Tibial nerve (tissue), 4 donors: ENCODE measurements at places on chromosomes 16 and 17. TPM values are rescaled to one million over a fixed set of nuclear protein-coding genes. Genes with fewer than 3 reads are reported as not detected.
A peak's percentile ranks its signal among the peaks of the same experiment; 100 is the strongest.

SPATA32 gene
- not detected for total RNA-seq

KRT31 gene
- not detected for total RNA-seq

KCNH4 gene
- not detected for total RNA-seq

LGALS9B gene
- total RNA-seq = not detected

KRT37 gene
- total RNA-seq = not detected

GRCh38 chr16:12148120-12148519 lies 171.6 kb downstream of the SNX29 start:
- no peak overlapping the region for H3K4me3 ChIP-seq
- no peaks in the 10 kb centered on the region for H3K4me1 ChIP-seq
- no peak for DNase-seq
- H3K27ac ChIP-seq = no peak overlapping the region
- peaks cover 13% of the 10 kb centered on the region for H3K36me3 ChIP-seq

DNA sequence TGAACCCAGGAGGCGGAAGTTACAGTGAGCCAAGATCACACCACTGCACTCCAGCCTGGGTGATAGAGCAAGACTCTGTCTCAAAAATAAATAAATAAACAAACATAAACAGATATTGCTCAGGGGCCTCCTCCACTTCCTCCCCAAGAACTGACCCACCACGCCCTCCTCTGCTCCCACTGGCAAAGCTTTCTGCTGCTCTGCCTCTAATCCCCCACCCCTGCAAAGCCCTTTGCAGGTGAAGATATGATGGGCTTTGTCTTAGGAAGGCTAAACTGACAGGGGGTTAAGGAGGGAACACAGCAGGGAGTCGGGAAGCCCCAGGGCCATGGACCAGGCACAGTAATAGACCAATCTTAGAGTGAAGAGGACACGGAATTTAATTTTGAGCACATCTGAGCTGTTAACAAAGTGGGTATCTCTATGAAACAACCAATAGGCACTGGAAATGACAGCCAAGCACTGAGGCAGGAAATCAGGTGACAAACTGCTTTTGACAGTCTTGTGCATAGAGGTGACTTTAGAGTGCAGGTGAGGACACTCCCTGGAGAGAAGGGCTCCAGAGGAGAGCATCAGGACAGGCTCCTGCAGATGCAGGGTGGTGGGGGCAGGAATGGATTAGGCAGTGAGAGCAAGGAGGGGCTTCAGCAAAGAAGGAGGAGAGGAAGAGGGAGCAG lies 6.4 kb upstream of the CD300LD start:
- no peak overlapping the region for H3K27ac ChIP-seq
- H3K4me3 ChIP-seq = no peak overlapping the region
- DNase-seq = no peak
- no peaks in the 10 kb centered on the region for H3K4me1 ChIP-seq
- peaks cover 13% of the 10 kb centered on the region for H3K27me3 ChIP-seq

DNA sequence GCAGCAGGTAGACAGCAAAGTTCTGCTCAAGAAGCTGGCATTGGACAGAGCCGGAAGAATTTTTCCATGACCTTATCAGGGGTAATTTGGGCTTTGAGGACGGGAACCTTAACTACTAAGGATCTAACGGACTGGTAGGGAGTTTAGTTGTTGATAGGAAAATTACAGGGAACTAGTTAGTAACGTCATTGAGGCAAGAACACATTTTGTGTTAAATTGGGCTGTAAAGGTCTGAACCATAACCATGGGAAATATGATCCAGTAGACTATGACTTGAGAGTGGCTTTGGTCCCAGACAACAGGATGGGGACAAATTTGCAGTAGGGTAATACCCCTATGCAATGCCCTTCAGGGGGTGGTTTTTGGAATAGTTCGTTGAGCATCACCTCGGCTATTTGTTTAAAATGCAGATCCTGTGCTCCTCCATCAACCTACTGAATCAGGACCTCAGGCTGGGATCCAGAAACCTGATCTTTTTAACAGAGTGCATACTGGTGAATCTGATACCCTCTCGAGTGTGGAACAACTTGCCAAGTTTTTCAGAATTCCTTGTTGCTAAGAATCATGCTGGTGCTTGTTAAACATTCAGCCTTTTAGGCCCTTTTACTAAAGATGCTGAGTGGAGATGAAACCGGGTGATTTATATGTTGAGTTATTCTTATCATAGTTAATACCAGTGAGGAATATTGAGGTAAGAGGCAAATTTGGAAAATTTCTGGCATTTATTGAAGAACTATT lies 255.1 kb downstream of the MAP2K6 start:
- no peak overlapping the region for H3K27ac ChIP-seq
- H3K4me1 ChIP-seq = no peaks in the 10 kb centered on the region
- no peaks in the 10 kb centered on the region for H3K36me3 ChIP-seq
- no peak for DNase-seq
- H3K27me3 ChIP-seq = no peaks in the 10 kb centered on the region
- H3K4me3 ChIP-seq = no peak overlapping the region

GRCh38 chr16:88003316-88003715 lies 52.1 kb downstream of the BANP start:
- H3K27me3 ChIP-seq = no peaks in the 10 kb centered on the region
- no peak overlapping the region for H3K4me3 ChIP-seq
- DNase-seq = no peak
- H3K36me3 ChIP-seq = peaks cover 32% of the 10 kb centered on the region
- no peak overlapping the region for H3K27ac ChIP-seq
- no peaks in the 10 kb centered on the region for H3K4me1 ChIP-seq

GRCh38 chr16:86404678-86405077 lies 105.6 kb upstream of the FOXF1 start:
- H3K27ac ChIP-seq = no peak overlapping the region
- H3K4me1 ChIP-seq = no peaks in the 10 kb centered on the region
- DNase-seq = no peak
- H3K4me3 ChIP-seq = no peak overlapping the region
- no peaks in the 10 kb centered on the region for H3K36me3 ChIP-seq

DNA sequence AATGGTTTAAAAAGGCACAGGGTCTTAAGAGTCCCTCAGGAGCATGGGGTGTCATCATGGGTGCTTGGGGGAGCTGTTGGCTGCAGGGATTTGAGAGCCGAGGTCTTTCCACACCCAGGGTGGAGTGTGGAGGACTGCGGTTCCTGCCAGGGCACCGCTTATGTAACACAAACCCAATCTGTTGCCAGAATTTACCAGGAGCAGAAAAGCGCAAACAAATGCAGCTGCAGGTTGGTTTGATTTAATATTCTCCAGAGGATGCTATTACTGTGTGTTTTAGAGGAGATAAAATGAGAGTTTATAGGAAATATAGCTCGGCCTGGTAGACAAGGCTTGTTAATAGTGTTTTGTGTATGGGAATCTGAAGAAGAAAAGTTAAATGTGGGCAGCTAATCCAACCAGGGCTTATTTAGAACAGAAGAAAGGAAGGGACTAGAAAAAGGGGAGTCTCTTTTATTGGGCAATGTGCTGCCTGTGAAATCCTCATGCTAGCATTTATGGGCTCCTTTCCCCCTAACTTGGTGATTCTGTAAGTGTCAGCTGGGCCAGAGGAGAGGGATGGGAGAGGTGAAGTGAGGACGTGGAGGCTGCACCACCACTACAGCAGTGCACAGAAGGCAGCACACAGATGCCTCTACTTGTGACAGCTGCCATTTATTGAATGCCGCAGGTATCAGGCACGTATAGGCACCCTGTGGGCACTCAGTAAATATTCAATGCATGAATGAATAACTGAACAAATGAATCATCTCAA lies 174.7 kb downstream of the KATNIP start:
- no peak overlapping the region for H3K4me3 ChIP-seq
- peaks cover 18% of the 10 kb centered on the region for H3K36me3 ChIP-seq
- peak overlapping the region; percentile 67 for H3K27ac ChIP-seq
- peaks cover 31% of the 10 kb centered on the region for H3K4me1 ChIP-seq
- no peak for DNase-seq
- H3K27me3 ChIP-seq = no peaks in the 10 kb centered on the region

- H3K4me3 ChIP-seq = no peak within 1 kb of the TSS
- no peak for DNase-seq
- H3K36me3 ChIP-seq = no peaks in the 10 kb centered on the region
- H3K27me3 ChIP-seq = no peaks in the 10 kb centered on the region
- no peaks in the 10 kb centered on the region for H3K4me1 ChIP-seq
These were observed at the start of gene CACNG3 for GRCh38 chr16:24255456-24256371. CACNG3 (plus strand) TSS chr16:24256335; CDS start chr16:24256755, 420 bp downstream.

GRCh38 chr17:63701868-63702720 lies 2.2 kb upstream of the LIMD2 start:
- H3K4me1 ChIP-seq = peaks cover 26% of the 10 kb centered on the region
- peak overlapping the region; percentile 90 for H3K27ac ChIP-seq
- H3K36me3 ChIP-seq = peaks cover 42% of the 10 kb centered on the region
- DNase-seq = no peak
- H3K27me3 ChIP-seq = no peaks in the 10 kb centered on the region

DNA sequence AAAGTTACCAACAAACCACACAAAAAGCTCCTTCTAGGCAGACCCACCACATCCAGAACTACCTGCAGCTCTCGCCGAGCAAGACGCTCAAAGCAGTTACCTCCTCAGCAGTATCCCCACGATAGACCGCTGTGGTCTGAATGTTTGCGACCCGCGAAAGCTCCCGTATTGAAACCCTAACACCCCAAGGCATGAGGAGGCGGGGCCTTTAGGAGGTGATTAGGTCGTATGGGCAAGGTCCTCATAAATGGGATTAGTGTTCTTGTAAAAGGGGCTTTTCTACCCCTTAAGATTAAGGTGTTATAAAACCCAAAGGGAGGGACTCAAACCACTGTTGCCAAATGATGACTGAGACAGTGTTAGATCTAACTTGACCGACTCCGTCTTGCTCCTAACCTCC lies 19.0 kb upstream of the RPH3AL start:
- no peak overlapping the region for H3K4me3 ChIP-seq
- no peaks in the 10 kb centered on the region for H3K4me1 ChIP-seq
- no peaks in the 10 kb centered on the region for H3K36me3 ChIP-seq
- no peak for DNase-seq
- no peak overlapping the region for H3K27ac ChIP-seq

GRCh38 chr16:11149011-11149616 lies 106.9 kb downstream of the SOCS1 start:
- no peaks in the 10 kb centered on the region for H3K36me3 ChIP-seq
- no peaks in the 10 kb centered on the region for H3K4me1 ChIP-seq

DNA sequence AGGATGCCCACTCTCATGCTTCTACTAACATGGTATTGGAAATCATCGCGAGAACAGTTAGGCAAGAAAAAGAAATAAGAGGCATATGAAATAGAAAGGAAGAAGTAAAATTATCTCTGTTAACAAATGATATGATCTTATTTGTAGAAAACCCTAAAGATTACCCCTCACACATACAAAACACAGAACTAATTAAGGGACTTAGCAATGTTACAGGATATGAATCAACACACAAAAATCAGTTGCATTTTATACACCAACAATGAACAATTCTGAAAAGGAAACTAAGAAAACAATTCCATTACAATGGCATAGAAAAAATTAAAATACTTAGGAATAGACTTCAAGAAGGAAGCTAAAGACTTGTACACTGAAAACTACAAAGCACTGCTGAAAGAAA lies 2.7 kb upstream of the CAPNS2 start:
- H3K27me3 ChIP-seq = no peaks in the 10 kb centered on the region
- H3K4me1 ChIP-seq = peaks cover 42% of the 10 kb centered on the region
- no peaks in the 10 kb centered on the region for H3K36me3 ChIP-seq
- DNase-seq = no peak
- no peak overlapping the region for H3K27ac ChIP-seq

DNA sequence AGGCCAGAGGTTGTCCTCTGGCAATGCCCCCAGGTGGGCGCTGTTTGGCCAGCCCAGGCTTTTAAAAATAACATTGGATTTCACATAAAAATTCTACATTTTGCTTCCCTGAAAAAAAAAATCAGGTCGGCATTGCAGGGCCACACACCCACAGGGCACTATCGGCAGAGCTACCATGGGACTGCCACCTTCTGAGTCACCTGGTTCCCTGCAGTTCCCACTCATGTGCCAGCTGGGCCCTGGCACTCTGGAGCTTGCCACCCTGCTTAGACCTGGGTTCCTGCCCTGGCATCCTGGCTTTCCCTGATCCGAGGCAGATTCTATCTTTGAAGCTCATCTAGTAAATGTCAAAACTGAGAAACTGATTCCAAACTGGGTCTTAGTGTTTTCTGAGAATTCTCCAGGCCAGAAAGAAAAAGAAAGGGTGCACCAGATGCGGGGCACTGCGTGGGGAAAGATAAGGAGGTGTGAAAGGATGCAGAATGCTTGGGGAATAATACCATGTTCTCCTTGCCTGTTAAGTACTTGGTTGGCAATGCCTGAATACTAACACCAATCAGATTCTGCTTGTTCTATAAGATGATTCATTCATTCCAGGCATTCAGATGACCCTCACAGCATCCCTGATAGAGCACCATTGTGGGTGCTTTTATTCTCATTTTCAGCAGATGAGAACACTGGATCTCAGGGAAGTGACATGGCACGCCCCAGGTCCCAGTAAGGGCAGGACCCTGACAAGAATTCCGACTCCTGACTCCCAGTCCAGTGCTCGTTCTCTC lies 51.8 kb downstream of the RAI1 start:
- peaks cover 11% of the 10 kb centered on the region for H3K4me1 ChIP-seq
- H3K4me3 ChIP-seq = no peak overlapping the region
- no peak for DNase-seq
- peak overlapping the region; percentile 26 for H3K27ac ChIP-seq
- no peaks in the 10 kb centered on the region for H3K27me3 ChIP-seq

GRCh38 chr16:10511829-10512228 lies 68.6 kb downstream of the EMP2 start:
- no peak overlapping the region for H3K27ac ChIP-seq
- DNase-seq = no peak
- no peaks in the 10 kb centered on the region for H3K36me3 ChIP-seq
- H3K4me3 ChIP-seq = no peak overlapping the region
- no peaks in the 10 kb centered on the region for H3K27me3 ChIP-seq

GRCh38 chr16:50390914-50391716 lies 22.3 kb upstream of the BRD7 start:
- no peaks in the 10 kb centered on the region for H3K4me1 ChIP-seq
- H3K36me3 ChIP-seq = no peaks in the 10 kb centered on the region
- no peaks in the 10 kb centered on the region for H3K27me3 ChIP-seq
- DNase-seq = no peak
- H3K27ac ChIP-seq = no peak overlapping the region

- no peak overlapping the region for H3K4me3 ChIP-seq
- no peaks in the 10 kb centered on the region for H3K4me1 ChIP-seq
- DNase-seq = no peak
- no peak overlapping the region for H3K27ac ChIP-seq
- no peaks in the 10 kb centered on the region for H3K27me3 ChIP-seq
- H3K36me3 ChIP-seq = no peaks in the 10 kb centered on the region
These were observed 28.7 kb upstream of the IL21R start for GRCh38 chr16:27373312-27373711.

GRCh38 chr16:11325404-11326083 lies 19.7 kb upstream of the RMI2 start:
- no peaks in the 10 kb centered on the region for H3K36me3 ChIP-seq
- no peak overlapping the region for H3K27ac ChIP-seq
- no peak for DNase-seq
- H3K4me3 ChIP-seq = no peak overlapping the region
- H3K27me3 ChIP-seq = no peaks in the 10 kb centered on the region
- H3K4me1 ChIP-seq = peaks cover 23% of the 10 kb centered on the region

GRCh38 chr16:66189951-66190350 lies 176.5 kb upstream of the CDH5 start:
- peak overlapping the region; percentile 85 for H3K27ac ChIP-seq
- H3K4me1 ChIP-seq = peaks cover 37% of the 10 kb centered on the region
- DNase-seq = no peak
- H3K36me3 ChIP-seq = no peaks in the 10 kb centered on the region
- H3K27me3 ChIP-seq = no peaks in the 10 kb centered on the region
- H3K4me3 ChIP-seq = no peak overlapping the region
